ENCODE measurements at places on chromosomes 7 and 10.

- DNase-seq = no peak
Measured at GRCh38 chr10:119395280-119396007, 147.1 kb downstream of the RGS10 start.

GRCh38 chr7:30983914-30984247, 20.1 kb downstream of the GHRHR start:
- no peak for DNase-seq

GRCh38 chr7:192701-193480, 520 bp downstream of the FAM20C start:
- no peak for DNase-seq

- DNase-seq = no peak
Measured at GRCh38 chr10:117504562-117504961, 38.0 kb upstream of the EMX2 start.

DNA sequence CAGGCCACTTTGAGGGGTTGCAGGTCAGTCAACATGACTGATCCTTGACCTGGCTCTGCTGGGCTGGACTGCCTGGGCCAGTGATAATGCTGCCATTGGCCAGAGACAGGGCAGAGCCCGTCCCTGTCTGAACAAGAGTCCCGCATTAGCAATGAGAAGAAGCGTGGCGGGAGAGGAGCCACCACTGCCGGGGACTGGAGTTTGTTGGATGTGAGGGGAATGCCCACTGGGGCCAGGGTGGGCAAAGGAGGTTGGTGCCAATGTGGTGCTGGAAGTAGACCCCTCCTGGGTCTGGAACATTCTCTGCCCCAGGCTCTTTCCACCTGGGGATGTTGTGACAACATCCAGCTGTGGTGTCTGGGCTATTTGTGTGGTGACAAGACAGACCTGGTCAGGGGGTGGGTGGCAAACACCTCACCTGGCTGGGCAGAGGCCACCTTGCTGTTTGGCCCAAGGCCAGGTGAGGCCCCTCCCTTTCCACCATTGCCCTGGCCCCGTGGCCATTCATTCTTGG, 7.6 kb downstream of the SAP25 start:
- DNase-seq = no peak

- no peak for DNase-seq
Measured at GRCh38 chr10:35423505-35424306, 87.4 kb downstream of the CCNY start.

DNA sequence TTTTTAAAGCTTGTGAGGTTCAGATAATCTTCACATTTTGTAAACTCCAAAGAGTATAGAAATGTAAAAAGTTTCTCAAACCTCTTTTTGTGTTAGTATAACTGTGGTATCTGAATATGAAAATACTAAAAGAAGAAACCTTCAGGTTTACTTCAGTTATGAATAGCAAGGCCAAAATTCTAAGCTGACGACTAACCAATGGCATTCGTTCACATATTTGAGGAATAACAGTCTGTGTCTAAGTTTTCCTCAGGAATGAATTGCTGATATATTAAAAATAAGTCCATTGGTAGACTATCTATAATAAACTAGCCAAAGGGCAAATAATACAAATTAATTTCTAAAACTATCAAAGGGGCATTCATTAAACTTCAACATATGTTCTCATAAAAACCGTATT, 206.0 kb downstream of the CXCL12 start:
- DNase-seq = no peak

- no peak for DNase-seq
Measured at GRCh38 chr7:152641384-152641783, 34.6 kb downstream of the XRCC2 start.

DNA sequence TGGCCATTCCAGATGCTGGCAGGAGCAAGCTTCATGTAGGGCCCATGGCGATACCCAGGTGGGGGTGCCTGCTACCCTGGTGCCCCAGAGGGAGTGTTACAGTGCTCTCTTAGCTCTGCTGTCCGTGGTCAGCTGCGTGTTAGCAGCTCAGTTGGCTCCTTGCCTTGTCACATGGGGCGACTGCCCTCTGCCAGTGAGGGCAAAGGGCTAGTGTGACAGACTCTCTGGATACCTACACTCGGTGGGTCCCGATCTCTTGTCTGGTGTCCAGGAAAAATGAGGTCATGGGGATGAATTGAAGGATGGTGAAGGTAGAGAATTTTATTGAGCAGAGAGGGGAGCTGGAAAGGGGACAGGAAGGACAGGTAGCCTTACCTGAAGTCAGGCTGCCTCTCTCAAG, 152.2 kb downstream of the CYP26A1 start:
- no peak for DNase-seq

DNA sequence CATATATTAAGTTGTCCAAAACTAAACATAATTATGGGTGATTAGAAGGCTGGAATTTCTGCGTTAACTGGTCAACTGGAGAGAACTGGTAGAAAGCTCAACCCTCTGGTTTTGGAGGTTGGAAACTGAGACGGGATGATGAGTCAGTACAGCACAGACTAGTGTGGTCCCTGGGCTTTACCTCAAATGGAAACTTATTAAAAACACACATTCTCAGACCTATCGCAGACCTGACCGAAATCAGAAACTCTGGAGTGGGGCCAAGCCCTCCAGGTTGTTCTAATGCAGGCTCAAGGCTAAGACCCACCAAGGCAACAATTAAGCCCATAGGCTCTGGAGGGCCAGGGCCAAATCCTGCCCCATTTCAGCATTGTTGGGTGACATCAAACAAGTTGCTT, 136.9 kb downstream of the KCNMA1 start:
- no peak for DNase-seq

- no peak for DNase-seq
Measured at GRCh38 chr10:131275691-131276090, 35.8 kb downstream of the TCERG1L start.

DNA sequence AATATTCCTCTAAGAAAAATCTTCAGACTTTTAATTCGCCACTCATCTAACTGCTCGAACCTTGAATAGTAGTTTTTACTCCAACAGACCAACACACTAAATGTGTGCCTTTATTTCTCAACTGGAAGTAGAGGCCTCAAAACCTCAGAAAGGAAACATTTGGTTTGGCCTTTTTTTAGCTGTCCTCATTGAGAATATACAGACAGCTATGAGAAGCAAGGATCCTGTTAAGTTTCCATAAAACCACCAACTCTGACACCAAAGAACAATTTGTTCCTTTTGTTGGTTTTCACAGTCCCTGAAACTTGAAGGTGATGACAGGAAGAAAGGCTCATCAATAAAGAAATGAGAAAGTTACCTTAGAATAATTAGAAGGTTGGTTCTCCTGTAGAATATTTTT, 199.2 kb upstream of the MEOX2 start:
- no peak for DNase-seq

DNA sequence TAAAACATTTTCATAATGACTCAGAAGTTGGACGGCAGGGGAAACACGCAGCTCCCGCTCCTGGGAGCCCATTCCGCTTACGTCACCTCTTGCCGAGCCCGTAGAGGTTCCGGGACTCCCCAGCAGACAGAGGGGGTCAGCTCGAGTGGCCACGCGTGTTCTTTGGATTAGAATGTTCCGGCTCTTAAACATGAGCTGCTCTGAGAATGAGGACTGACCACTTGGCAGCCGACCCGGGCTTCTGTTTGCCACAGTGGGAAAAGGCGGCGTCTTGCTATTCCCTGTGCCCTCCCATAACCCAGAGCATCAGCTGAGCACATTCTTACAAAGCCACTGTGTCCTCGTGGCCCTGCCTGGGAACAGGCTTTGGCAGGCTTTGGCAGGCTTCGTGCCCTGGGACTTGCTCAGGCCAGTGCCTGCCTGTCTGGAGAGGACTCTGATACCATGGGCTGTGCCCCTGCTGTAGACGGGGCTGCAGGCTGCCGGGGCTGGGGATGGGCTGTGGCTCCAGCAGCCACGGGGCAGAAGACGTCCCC, 40.1 kb downstream of the PFKP start:
- no peak for DNase-seq

DNA sequence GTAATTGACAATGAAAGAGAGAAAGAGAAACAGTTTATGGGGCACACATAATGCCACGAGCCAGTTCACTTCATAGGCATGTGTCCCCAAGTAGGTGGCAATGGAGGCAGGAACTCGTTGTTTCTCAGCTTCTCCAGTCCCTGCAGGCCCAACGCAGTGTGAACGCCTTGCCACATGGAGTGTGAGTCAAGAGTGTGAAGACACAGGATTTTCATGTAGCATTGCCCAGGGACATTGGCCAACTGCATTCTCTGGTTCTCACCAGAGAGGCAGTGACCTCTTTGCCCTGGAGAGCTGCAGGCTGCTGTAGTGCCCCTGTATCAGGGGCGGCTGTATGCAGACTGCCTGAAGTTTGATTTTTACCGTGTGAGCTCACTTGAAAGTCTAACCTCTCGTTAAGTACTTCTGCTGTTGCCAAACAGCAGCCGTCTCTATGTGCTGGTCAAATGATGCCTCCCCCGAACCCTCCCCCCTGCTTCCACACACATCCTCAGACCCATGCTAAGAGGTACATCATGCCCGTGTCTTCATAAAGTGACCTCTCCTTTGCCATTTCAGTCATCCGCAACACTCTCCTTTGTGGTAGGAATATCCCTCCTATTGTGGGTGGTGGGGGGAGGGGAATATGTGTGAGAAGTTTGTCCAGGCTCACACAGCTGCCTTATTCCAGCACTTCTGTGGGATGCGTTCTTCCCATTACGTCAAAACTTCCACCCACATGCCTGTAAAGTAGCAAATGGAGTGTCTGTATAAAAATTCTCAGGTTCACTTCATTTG, 12.7 kb downstream of the LRRC18 start:
- no peak for DNase-seq

Measured in GM13977 (cell line).